ENCODE measurements at places on chromosomes 7 and 10.

DNA sequence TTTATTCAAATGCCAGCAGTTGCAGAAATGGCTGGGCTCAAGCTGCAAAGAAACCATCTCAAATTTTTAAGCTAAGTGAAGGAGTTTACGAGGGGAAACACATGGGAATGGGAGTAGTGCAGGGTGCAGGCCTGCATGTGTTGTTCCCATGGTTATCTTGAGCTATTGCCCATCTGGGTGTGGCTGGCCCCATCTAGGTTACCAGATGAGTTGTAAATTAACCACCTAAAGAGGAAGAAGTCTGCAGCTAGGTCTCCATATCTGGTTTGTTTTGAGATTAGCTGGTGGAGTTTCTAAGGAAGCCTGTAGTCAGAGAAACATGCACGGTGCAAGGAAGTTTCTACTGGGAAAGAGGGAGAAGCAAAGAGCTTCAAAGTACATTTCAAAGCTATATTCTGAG, 23.3 kb upstream of the STEAP2 start:
- DNase-seq = no peak

DNA sequence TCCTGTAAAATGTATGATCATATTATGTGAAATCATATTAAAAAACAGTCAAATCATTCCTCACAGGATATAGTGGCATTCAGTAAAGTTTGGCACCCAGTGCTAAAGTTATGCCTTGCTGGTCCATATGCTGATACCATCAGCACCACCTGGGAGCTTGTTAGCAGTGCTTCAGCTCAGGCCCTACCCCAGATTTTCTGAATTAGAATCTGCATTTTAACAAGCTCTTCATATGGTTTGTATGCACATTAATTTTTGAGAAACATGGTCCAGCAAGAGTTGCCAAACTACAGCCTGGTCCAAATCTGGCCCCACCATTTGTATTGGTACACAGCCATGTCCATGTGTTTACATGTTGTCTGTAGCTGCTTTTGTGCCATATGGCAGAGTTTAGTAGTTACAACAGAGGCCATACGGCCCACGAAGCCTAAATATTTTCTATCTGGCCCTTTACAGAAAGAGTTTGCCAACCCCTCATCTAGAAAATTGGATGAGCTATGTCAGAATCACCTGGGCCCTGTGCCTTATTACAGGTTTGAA, 30.1 kb downstream of the RAB18 start:
- no peak for DNase-seq

GRCh38 chr7:26499315-26499897, 207.7 kb downstream of the SNX10 start:
- no peak for DNase-seq

- no peak for DNase-seq
Observed at GRCh38 chr10:5862360-5862961, 27.2 kb downstream of the ANKRD16 start.

DNA sequence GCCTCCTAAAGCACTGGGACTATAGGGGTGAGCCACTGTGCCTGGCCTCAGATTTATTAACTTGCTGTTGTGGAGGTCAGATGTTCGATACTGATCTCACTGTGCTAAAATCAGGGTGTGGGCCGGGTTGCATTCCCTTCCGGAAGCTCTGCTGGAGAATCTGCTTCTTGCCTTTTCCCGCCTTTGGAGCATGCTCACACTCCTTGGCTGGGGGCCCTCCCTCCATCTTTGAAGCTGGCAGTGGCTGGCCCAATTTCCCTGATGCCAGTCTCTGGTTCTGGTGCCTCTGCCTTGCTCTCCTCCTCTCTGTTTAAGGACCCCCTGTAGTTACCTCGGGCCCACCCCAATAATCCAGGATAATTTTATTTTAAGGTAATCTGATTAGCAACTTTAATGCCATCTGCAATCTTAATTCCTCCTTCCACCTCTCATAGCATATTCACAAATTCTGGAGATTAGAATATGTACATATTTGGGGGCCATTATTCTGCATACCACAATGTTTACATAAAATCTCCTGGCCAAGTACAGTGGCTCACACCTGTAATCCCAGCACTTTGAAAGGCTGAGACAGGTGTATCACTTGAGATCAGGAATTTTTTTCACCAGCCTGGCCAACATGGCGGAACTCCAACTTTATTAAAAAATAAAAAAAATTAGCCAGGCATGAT, 7.9 kb upstream of the PITRM1 start:
- DNase-seq = no peak

DNA sequence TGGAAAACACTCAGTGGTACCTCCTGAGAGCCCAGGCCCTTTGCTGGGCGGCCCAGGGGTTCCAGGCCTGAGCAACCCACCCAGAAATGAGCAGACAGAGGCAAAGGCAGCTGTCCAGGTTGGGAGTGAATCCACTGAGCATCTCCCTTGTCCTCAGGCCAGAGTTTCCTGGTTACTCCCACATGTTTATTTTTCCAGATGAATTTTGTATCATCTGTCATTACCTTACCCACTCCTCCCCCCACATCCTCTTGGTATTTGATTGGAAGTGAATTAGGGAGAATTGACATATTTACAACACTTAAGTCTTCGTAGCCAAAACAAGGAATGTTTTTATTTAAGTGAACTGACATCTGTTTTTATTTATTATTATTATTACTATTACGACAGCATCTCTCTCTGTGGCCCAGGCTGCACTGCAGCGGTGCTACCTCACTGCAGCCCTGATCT, 13.2 kb upstream of the LMBR1 start:
- DNase-seq = no peak

GRCh38 chr10:72654720-72655119, 28.8 kb upstream of the MICU1 start:
- no peak for DNase-seq

DNA sequence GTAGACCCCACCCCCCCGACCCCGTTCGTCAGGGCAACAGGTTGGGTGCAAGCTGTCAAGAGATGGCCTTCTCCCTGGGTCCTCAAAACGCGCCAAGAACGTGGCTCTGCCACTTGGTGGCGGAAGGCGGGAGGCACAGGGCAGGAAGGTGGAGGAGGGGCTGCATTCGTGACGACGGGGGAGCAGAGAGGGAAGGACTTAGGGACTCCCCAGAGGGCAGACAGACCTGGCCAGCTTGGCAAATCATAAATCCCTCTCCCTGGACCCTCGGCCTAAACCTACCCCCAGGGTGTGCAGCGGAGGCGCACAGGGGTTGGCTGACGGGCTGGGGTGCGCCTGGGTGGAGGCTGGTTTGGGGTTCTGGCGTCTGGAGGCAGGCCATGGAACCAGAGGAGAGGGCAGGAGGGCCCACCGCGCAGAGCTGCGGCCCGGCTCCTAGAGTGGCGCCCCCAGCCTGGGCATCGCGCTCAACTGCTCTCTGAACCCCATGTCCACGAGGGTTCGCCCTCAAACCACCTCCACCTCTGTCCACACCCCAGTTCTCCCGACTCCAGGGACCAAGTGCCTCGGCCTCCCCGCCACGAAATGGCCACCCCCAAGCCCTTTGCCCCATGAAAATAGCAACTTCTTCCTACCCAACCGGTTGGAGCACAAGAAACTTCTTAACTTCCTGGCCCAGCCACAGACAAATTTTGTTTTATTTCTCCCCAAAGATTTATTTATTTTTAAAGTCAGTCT, 10.8 kb upstream of the GATA3 start:
- no peak for DNase-seq

DNA sequence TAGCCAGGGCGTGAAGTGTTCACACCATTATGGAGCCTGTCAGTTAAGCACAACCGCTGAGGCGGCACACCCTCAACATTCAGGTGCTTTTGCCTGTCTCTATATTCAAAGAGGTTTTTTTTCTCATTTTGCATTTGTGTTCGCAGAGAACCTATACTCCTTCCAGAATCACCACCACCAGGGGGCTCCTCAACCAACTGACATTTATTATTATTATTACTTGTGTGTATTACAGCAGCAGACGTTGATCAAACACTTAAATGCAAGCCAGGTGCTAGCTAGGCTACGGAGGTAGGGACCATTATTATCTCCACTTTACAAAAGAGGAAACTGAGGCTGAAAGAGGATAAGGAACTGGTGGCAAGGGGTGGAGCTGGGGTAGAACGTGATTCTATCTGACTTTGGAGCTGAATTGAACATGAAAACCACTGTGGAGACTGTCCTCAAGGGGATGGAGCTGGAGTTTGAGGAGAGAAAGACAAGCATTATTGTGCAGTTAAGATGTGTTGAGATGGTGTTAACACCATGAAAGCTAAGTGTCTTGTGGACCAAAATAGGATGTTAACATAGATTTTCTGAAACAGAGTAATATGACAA, 133.8 kb upstream of the PLXNA4 start:
- DNase-seq = no peak

- no peak for DNase-seq
Observed at GRCh38 chr10:126844406-126844805, 60.8 kb upstream of the DOCK1 start.

DNA sequence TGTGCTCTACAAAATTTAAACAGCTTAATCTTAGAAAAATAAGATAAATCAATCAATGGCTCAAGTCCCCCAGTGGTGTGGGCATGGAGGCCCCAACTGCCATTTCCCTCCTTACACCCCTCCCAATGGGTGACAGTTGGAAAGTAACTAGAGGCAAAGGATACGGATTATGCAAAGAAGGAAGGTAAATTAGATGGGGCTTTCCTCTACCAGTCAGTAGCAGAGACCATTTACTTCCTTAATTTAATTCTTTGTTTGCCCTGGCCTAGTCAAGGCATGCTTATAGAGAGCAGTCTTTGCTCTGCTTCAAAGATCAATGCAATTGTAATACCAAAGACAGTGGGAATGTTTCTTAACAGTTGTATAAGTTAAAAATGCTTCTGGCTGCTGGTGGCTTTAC, 63.3 kb upstream of the PAPSS2 start:
- no peak for DNase-seq

GRCh38 chr10:94200146-94200837, 162.4 kb downstream of the NOC3L start:
- no peak for DNase-seq

DNA sequence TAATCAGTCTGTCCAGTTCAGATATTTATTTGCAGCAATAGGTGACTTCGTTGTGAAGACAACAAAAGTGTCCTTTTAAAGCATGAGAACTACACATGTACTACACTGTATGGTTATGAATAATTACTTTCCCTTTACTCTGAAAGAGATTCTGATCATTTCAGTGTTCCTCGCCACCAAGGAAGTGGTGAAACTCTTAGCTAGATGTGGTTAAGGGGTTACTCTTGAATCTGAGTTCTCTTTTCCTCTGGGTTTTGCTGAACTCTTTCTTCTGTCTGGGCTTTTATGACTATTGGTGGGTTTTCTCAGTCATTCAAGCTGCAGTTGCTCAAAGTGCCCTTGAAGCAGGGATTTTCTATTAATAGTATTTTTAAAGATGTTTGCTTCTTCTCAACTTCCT, 127.9 kb upstream of the SEM1 start:
- DNase-seq = no peak

DNA sequence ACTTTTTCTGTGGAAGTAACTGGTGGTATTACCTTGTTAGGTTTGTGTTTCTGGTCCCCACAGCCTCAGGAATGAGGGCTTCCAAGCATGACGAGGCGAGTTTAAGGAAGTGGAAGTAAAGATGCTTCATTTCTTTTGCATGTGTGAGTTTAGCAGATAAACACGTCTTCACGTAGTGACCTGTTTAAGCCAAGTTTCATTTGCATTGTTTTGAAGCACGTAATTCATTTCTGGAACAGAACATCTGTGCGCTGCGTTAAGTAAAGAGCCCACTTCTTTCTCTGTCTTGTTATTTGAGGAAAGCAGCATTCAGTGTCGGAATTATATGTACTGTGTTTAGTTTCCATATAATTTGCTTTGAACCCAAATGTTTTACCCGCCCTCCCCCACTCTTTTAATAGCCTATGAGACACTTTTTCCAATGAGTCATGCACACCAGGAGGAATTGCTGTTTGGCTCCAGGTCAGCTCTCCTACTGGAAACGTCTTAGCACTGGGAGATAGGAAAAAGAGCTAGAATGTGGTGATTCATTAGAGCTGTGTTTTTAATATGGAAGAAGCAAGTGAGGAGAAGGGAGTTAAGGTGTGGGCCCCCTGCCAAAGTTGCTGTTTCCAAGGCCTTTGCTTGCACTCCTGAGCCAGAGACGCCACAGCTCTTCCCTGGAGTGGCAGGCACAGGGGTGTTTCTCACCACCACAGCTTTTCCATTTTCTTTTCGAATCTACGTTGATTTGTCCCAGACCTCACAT, 36.7 kb downstream of the BTBD16 start:
- DNase-seq = peak; percentile 33

- DNase-seq = peak; percentile 12
Observed at GRCh38 chr7:151448261-151449252, 8.6 kb upstream of the CRYGN start.

DNA sequence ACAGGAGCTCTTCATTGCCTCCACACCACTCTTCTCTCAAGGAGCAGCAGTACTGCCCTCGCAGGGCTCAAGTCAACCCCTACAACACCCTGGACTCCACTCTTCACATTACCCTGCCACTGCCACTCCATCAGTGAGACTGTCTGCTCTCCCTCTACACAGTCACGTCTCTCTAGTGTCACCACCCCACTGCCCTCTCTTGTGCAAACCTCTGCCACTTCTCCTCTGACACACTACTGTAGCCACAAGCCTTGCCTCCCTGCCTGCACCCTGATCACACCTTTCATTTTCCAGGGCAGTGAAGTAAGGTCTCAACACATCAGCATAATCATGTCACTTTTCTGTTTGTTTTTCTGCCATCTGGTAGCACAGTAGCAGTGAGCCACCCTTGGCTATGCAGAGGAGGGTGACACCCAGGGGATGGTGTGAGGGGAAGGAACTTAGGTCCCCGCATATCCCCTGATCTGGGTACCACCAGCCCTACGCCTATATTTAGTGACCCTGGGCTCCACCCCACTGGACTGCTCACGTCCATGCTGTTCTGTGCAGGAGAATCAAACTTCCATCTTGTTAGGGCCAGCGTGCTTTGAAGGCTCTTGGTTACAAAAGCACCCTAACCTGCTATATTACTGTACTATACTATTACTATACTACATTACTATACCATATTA, 1.6 kb downstream of the C10orf143 start:
- DNase-seq = no peak

DNA sequence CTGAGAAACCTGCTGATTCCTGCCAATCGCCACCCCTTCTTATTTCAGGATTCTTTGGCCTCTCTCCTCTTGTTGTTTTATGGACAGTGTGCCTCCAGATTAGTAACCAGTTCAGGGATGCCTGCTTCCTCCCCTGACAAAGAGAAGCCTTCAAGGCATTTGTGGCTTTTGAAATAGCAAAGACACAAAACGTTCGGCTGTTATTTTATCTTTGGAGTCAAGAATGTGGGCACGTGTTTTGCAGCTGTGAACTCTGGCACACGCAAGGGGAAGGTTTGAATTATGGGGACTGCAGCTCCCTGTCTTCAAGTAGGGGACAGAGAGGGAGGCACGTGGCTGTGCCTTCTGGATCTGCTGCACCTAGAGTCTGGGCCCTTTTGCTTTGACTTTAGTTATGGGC, 157.9 kb upstream of the GRB10 start:
- no peak for DNase-seq
